Neural cell (in vitro differentiated cells): ENCODE measurements at places on chromosomes 3 and 15. TPM values are rescaled to one million over a fixed set of nuclear protein-coding genes. Genes with fewer than 3 reads are reported as not detected.

PLA2G4F gene
- polyA plus RNA-seq = not detected in 2 replicates

CHRM5 gene
- 0.10 and 3.9 TPM in 2 replicates for polyA plus RNA-seq

ITIH3 gene
- not detected in 2 replicates for polyA plus RNA-seq

ZNF620 gene
- 20.2 and 31.0 TPM in 2 replicates for polyA plus RNA-seq

PARP15 gene
- not detected in 2 replicates for polyA plus RNA-seq

RLBP1 gene
- polyA plus RNA-seq = 0.16 TPM in 1 of 2 replicates, not detected in the other

CYP8B1 gene
- polyA plus RNA-seq = not detected in 2 replicates

KIF9 gene
- polyA plus RNA-seq = 15.6 and 15.9 TPM in 2 replicates

ZIC1 gene
- 134 and 183 TPM in 2 replicates for polyA plus RNA-seq

LDHAL6B gene
- polyA plus RNA-seq = not detected in 2 replicates

DET1 gene
- 12.9 and 16.7 TPM in 2 replicates for polyA plus RNA-seq

KNG1 gene
- polyA plus RNA-seq = not detected in 2 replicates

SEC11A gene
- polyA plus RNA-seq = 135 and 158 TPM in 2 replicates

KCNAB1 gene
- polyA plus RNA-seq = 14.9 and 17.0 TPM in 2 replicates

ZPLD1 gene
- 0.50 TPM in 1 of 2 replicates, not detected in the other for polyA plus RNA-seq

CLEC3B gene
- 2.6 and 4.9 TPM in 2 replicates for polyA plus RNA-seq

UBA3 gene
- polyA plus RNA-seq = 119 and 168 TPM in 2 replicates

GRK7 gene
- 0.16 TPM in 1 of 2 replicates, not detected in the other for polyA plus RNA-seq

SLC35A5 gene
- 79.0 and 100 TPM in 2 replicates for polyA plus RNA-seq

WDR76 gene
- polyA plus RNA-seq = 0.43 and 1.1 TPM in 2 replicates

TRANK1 gene
- polyA plus RNA-seq = 11.6 and 15.5 TPM in 2 replicates

CNOT10 gene
- 48.8 and 53.8 TPM in 2 replicates for polyA plus RNA-seq

THRB gene
- 1.7 TPM in 1 of 2 replicates, not detected in the other for polyA plus RNA-seq

MYEF2 gene
- polyA plus RNA-seq = 157 and 176 TPM in 2 replicates

MME gene
- 0.50 and 0.54 TPM in 2 replicates for polyA plus RNA-seq

CHRD gene
- 2.9 and 4.8 TPM in 2 replicates for polyA plus RNA-seq

ENTPD3 gene
- 2.8 and 3.1 TPM in 2 replicates for polyA plus RNA-seq

ARGFX gene
- not detected in 2 replicates for polyA plus RNA-seq

DNAJC17 gene
- 68.5 and 79.6 TPM in 2 replicates for polyA plus RNA-seq

ZSCAN29 gene
- polyA plus RNA-seq = 27.6 and 37.5 TPM in 2 replicates

ACAN gene
- polyA plus RNA-seq = not detected in 2 replicates

HACL1 gene
- polyA plus RNA-seq = 22.5 and 26.0 TPM in 2 replicates

KBTBD13 gene
- not detected in 2 replicates for polyA plus RNA-seq
